Testis (tissue), 5 donors: ENCODE measurements at places on chromosomes 2 and 18. TPM values are rescaled to one million over a fixed set of nuclear protein-coding genes. Genes with fewer than 3 reads are reported as not detected.

DNA sequence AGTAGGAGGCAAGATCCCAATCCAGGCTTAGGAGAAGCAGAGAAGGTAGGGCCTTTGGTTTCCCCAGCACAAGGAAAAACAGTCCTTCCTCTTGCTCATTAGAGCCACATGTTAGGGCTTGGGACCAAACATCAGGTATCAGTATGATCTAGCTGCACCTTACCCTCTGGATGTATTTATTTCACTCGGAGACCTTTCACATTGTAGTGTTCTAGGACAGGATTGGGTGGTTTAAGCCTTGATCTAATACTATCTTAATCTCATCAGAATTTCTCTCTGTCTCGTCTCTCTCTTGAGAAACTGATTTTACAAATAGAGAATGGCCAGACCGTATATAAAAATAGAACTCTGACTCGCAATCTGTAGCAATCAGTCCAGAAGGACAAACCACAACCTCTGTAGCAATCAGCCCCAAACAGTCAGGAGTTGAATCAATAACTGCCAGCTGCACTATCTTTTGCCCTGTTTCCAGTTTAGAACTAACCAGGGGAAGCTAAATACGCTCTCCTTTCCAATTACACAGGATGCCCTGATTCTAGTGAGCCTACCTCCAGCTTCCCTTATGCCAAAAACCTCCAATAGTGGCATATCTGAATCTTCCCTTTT, 207.1 kb downstream of the TDRD15 start:
- no peak for DNase-seq

GRCh38 chr2:106011380-106011779, 182.7 kb downstream of the UXS1 start:
- no peak for DNase-seq

DNA sequence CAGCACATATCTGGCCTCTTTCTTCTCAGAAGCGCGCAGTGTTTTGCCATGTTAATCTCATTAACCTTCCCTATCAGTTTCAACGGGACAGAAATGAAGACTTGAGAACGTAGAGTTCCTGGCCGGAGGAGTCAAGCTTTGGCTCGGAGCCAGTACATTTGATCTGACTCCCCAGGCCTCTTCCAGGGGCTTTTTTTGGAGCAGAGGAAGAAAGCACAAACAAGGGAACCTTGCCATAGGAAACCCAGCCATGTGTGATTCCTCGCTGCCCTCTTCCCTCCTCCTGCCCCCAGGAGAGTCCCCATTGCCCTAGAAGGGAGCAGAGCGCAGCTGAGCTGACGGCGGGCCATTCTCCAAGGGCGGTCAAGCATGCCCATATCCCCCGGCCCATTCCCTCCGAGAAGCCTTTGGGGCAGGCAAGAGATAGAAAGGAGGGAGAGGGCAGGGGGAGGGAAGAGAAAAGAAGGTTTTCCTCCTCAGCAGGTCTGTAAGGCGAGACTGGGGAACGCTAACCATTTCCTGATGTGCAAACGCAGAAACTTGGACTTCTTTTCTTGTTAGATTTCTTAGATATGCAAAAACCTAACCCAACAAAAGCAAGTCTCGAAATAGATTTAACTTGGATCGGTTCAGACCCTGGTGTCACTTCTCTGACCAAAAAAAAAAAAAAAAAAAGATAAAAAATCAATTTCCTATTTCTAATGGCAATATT, 63.7 kb upstream of the POU3F3 start:
- peak; percentile 23 for DNase-seq

GRCh38 chr2:207546822-207547221, 17.1 kb downstream of the CREB1 start:
- DNase-seq, result no peak

DNA sequence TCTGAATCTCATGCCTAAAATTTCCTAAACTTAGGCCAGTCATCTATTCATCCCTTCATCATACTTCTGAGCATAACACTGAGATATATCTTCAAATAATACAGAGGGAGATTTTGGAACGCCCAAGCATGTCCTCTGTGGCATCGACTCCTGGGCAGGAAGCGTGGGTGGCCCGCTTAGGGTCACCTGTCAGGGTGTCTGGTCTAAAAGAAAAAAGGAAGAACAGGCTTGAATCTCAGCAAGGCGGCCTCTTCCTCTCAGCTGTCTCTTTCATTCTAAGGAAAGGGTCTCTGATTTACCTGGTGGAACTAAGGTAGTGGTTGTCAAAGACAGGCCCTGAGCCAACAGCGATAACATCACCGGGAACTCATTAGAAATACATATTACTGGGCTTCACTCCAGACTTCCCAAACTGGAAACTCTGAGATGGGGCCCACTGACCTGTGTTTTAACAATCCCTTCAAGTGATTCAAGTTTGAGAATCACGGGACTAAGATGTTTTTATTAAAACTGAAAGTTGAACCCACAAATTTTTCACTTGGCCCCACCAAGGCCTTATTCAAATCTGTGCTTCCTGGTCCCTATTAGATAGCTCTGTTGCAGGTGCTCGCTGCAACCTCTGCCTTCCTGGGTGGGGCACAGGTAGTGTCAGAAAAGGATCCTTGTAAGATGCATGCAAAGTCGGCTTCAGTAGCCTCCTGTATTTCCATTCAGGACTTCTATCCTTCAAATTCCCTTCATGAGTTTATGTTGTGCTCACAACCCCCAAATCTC, 162.3 kb upstream of the CCDC68 start:
- DNase-seq, result no peak

TMEM169 gene
- polyA plus RNA-seq, result 1.0 TPM

SGO2 gene
- polyA plus RNA-seq, result 11.9 TPM
